ENCODE measurements at places on chromosomes 4 and X. TPM values are rescaled to one million over a fixed set of nuclear protein-coding genes. Genes with fewer than 3 reads are reported as not detected.
A peak's percentile ranks its signal among the peaks of the same experiment; 100 is the strongest.

- H3K27me3 ChIP-seq, result no peaks in the 10 kb centered on the region
- no peak overlapping the region for H3K27ac ChIP-seq
- no peaks in the 10 kb centered on the region for H3K36me3 ChIP-seq
- no peak for DNase-seq
- H3K4me1 ChIP-seq, result no peaks in the 10 kb centered on the region
- H3K4me3 ChIP-seq, result no peak overlapping the region
Measured at GRCh38 chrX:66872771-66873170, 233.9 kb upstream of the EDA2R start.

DNA sequence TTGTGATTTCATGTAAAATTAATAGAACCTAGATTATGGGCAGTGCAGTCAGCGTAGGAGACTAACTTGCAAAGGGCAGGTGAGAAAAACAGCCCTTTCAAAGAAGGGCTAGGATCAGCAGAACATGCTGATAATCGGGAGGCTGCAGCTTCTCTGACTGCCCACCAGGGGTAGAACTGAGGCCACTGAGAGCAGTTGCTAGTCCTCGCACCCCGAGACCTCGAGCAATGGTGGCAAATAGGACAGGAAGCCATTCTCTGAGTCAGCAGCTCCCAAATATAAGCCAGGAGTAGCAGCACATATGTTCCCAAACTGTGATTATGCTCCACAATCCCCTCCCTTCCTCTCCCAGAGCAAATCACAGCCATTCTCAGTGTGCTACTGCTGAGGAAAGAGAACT lies 186.5 kb downstream of the MSL3 start:
- H3K36me3 ChIP-seq, result no peaks in the 10 kb centered on the region
- H3K4me1 ChIP-seq, result no peaks in the 10 kb centered on the region
- H3K27ac ChIP-seq, result no peak overlapping the region
- H3K4me3 ChIP-seq, result no peak overlapping the region
- no peaks in the 10 kb centered on the region for H3K27me3 ChIP-seq

GRCh38 chrX:14228611-14229010 lies 198.9 kb upstream of the GEMIN8 start:
- no peaks in the 10 kb centered on the region for H3K4me1 ChIP-seq
- no peak overlapping the region for H3K27ac ChIP-seq
- no peaks in the 10 kb centered on the region for H3K27me3 ChIP-seq
- H3K4me3 ChIP-seq, result no peak overlapping the region

GRCh38 chrX:135086197-135086854 lies 34.0 kb downstream of the ETDB start:
- peak overlapping the region; percentile 80 for H3K27ac ChIP-seq
- no peak overlapping the region for H3K4me3 ChIP-seq
- peaks cover 8% of the 10 kb centered on the region for H3K27me3 ChIP-seq
- no peak for DNase-seq

- DNase-seq, result no peak
- H3K4me1 ChIP-seq, result peaks cover 3% of the 10 kb centered on the region
- H3K27ac ChIP-seq, result no peak overlapping the region
Measured at GRCh38 chr4:117983541-117984365, 50.5 kb upstream of the NDST3 start.

DNA sequence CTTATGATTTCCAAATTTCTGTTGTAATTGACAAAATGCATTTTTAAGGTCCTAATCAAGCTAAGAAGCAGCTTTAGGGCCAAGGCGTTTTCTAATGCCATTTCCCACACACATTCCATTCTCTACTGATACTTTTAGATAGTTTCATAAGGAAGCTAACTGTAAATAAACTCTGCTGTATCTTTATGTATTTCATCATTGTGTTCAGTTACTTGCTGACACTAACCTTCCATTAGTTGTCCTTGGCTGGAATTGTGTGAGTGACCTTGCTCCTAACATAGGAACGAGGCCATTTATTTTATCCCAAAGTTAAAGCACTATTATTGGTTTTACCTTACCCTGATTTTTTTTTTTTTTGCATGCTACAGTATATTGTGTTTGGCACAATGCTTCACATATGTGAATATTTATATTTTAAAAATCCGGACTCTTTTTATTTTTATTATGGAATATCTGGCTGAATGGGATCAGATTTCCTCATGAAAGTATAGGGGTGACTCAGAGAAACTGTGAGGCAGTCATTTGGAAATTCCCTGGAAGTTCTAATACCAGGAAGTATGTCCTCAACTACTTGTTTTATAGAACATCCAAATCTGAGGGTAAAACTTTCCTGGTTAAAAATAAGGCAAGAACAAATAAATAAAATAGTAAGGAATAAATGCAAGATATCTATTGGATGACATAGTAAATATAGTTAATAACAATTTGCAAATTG lies 62.7 kb upstream of the SORBS2 start:
- no peak overlapping the region for H3K27ac ChIP-seq
- no peak for DNase-seq
- H3K36me3 ChIP-seq, result no peaks in the 10 kb centered on the region
- H3K4me3 ChIP-seq, result no peak overlapping the region

- H3K36me3 ChIP-seq, result peaks cover 19% of the 10 kb centered on the region
- no peak for DNase-seq
- no peaks in the 10 kb centered on the region for H3K27me3 ChIP-seq
- H3K4me1 ChIP-seq, result no peaks in the 10 kb centered on the region
Measured at GRCh38 chrX:47900833-47901232, 64.1 kb downstream of the ZNF81 start.

- no peak overlapping the region for H3K4me3 ChIP-seq
- no peak for DNase-seq
- peaks cover 25% of the 10 kb centered on the region for H3K36me3 ChIP-seq
Measured at GRCh38 chr4:26367811-26368210, 47.0 kb downstream of the RBPJ start.

- no peaks in the 10 kb centered on the region for H3K4me1 ChIP-seq
- no peaks in the 10 kb centered on the region for H3K36me3 ChIP-seq
- no peak overlapping the region for H3K27ac ChIP-seq
- no peak for DNase-seq
Measured at GRCh38 chrX:116972362-116972761, 509.6 kb upstream of the CT83 start.

DNA sequence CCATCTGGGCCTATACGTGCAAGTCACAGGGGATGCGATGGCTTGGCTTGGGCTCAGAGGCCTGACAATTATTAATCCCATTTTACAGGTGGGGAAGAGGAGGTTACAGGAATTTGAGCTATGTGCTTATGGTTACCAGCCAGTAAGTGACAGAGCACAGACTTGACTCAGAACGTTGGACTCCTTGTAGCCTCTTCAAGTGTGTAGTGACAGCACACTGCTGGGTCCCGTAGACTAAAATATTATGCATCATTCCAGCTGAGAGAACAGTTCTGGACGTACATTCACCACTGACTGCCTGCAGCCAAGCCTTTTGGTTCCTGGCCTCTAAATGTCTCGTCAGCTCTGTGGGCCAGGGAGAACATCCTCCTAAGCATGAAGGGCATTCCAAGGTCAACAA lies 314.5 kb downstream of the GPAT3 start:
- no peak for DNase-seq
- H3K36me3 ChIP-seq, result no peaks in the 10 kb centered on the region
- H3K27me3 ChIP-seq, result peaks cover 2% of the 10 kb centered on the region
- H3K4me3 ChIP-seq, result no peak overlapping the region

DNA sequence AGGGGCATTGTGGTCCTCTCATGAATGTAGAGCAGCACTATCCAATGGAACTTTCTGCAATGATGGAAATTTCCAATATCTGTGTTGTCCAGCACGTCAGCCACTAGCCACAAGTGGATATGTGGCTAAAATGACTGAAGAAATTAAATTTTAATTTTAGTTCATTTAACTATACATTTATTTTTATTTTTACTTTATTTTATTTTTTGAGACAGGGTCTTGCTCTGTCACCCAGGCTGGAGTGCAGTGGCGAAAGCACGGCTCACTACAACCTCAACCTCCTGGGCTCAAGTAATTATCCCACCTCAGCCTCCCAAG lies 13.3 kb upstream of the RBBP7 start:
- H3K4me1 ChIP-seq, result peaks cover 3% of the 10 kb centered on the region
- H3K27me3 ChIP-seq, result peaks cover 2% of the 10 kb centered on the region
- H3K27ac ChIP-seq, result no peak overlapping the region
- H3K4me3 ChIP-seq, result no peak overlapping the region

Gene GAK
- 182 TPM for total RNA-seq

Gene NEIL3
- total RNA-seq, result 24.0 TPM

Gene SLC4A4
- total RNA-seq, result 3.7 TPM

Gene TAF7L
- not detected for total RNA-seq
